CD4-positive, alpha-beta T cell treated with Interleukin-4 for 1 hour (primary cell): ENCODE measurements at places on chromosomes 6 and 20.
A peak's percentile ranks its signal among the peaks of the same experiment; 100 is the strongest.

GRCh38 chr6:46626228-46626909 is 26.2 kb downstream of the CYP39A1 start:
- DNase-seq = peak; percentile 38

DNA sequence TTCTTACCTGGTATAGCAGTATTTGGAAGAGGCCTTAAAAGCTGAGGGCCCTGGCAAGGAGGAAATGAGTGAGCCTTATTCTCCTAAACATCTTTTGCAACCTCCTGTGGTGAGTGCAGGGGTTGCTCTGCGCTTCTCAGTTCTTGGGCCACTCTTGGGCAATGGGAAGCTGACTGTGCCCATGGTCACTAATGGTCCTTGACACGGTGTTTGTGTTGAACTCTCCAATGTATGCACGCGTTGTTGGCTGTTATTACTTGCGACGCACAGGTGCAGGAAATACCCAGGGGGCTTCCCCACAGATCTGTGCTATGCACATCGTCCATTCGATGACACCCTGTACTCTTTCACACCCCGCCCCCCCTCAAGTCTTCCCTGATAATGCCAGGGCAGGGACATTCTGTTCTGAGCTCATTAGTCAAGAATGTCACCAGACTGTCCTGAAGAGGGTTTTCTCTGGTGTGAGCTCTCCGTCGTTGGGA is 79.7 kb downstream of the EDN1 start:
- DNase-seq = peak; percentile 62

- no peak for DNase-seq
These were observed 81.3 kb upstream of the COL21A1 start for GRCh38 chr6:56328728-56329090.

GRCh38 chr20:38447931-38448675 is 13.0 kb upstream of the SNHG17 start:
- DNase-seq = no peak

GRCh38 chr6:129289442-129289841 is 406.5 kb downstream of the LAMA2 start:
- no peak for DNase-seq

GRCh38 chr6:84172574-84172973 is 54.9 kb downstream of the CEP162 start:
- no peak for DNase-seq

GRCh38 chr6:5084360-5084780 is 771 bp upstream of the PPP1R3G start:
- no peak for DNase-seq

GRCh38 chr20:44362466-44362940 is 7.0 kb downstream of the HNF4A start:
- DNase-seq = no peak

GRCh38 chr20:4490045-4490444 is 231.7 kb upstream of the PRND start:
- DNase-seq = no peak

DNA sequence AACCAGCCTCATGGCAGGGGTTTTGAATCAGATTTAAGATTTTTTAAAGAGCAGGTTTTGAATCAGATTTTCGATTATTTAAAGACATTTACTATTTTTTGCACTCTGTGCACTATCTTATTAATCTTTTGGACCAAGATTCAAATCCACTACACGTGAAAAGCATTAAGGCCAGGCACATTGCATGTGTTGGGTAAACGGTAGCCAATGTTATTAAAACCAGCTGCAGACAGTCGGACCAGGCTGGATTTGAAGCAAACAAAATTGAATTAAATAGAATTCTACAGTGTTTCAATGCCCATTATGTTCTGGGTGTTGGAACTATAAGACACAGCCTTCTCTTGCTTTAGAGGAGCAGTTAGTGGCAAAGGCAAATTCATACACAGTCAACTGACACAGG is 7.7 kb downstream of the HLA-DOA start:
- no peak for DNase-seq

- no peak for DNase-seq
These were observed 100.5 kb downstream of the EYA4 start for GRCh38 chr6:133341607-133342158.

- no peak for DNase-seq
These were observed 16.2 kb upstream of the RNF39 start for GRCh38 chr6:30091577-30092381.

DNA sequence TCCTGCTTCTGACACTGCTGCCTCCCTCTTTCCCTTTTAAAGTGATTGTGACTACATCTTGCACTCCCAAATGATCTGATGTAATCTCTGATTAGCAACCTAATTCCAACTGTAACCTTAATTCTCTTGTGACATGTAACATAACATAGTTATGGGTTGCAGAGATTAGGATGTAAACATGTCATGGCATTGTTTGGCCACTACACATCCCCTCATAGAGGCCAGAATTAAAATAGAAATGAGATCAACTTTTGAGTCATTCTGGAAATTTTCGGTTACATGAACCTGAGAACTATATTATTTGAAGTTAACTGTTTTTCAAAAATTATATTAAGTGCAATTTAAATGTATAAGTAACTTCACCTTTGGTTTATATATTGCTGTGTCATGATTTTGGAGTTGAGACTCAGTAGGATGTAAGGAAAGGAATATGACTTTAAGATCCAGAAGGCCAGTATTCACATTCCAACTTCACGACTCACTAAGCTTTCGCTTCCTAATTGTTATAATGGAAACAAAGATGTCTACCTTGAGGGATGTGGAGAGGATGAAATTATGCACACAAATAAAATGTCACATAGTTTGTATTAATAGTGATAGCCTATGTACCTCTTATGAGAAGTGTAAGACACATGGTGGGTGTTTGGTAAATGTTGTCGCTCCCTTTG is 611.9 kb upstream of the MAP3K7 start:
- DNase-seq = no peak

DNA sequence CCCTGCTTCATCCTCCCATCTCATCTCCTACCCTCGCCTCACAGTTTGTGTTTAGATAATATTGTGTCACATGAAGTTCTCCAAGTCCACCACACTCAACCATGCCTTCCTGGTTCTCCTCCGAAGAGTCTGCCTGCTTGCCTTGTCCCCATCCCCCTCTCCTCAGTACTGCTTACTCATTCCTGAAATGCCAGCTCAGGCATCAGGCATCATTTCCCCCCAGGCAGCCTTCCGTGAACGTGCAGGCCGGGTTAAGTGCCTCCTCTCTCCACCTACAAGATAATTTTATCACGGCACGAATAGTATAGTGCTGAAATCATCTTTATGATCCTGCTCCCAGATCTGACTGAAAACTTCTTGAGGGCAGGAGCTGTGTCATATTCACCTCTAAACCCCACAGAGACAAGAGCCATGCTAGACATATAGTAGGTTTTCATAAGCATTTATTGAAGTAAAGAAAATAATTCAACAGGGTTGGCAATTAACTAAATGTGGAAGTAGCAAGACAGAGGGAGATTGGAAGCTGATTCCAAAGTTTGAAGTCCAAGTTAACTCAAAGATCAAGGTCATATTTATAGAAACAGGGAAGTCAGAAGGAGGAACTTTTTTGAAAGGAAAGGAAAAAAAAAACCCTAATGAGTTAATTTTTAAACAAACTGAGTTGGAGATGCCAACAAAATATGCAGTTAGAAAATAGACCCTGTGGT is 48.7 kb upstream of the BMP2 start:
- DNase-seq = no peak
